ENCODE measurements at places on chromosomes 5 and 9.
A peak's percentile ranks its signal among the peaks of the same experiment; 100 is the strongest.

DNA sequence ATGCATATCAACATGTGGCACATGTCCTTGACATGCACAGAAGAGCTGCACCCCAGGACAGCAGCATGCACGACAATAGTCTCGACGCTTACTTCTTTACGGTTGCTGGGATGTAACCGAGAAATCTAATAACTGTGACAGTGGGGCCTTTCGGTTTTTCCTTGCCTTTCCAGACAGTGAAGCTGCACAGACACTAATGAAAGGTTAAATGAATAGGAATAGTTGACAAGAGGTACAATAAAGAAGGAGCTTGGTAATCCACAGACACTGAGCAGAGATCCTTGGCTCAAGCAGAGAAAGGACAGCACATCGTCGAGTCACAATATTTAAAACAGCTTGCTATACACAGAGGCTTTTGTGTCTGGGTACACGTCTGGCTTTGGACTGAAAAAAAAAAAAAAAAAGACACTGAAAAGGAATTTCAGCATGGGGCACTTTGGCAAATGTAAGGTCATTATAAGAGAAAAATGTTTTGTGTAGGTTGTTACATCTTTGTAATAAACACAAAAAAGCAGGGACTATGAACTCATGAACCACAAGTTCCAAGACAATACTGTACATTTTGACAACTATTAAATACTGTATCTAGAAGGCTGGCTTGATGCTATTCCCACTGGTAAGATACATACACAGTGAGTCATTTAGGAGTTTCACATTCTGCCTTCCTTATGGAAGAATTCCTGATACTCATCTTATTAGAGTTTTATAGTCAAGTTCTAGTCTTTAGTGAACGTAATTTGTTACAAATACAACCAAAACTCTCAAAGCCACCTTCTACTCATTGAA is 5.6 kb downstream of the BNC2 start:
- no peak for DNase-seq

DNA sequence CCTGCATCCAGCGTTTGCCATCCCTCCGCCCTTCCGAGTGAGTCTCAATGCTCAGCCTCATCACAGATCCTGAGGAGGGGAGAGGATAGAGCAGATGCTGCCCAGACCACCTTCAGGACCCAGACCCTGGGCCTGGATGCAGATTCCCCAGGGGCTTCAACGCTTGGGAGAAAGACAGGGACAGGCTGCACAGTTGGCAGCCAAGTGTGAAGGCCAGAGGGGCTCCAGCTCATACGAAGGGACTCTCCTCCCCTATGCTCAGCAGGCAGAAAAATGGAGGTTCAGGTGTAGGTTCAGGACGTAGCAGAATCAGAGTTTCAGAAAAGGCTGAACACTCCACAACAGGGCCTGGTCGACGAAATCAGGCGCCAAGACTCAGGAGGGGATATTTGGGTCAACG is 378.5 kb upstream of the IRX1 start:
- no peak for DNase-seq

- DNase-seq, result no peak
Observed at GRCh38 chr5:126454081-126454480, 30.9 kb downstream of the GRAMD2B start.

DNA sequence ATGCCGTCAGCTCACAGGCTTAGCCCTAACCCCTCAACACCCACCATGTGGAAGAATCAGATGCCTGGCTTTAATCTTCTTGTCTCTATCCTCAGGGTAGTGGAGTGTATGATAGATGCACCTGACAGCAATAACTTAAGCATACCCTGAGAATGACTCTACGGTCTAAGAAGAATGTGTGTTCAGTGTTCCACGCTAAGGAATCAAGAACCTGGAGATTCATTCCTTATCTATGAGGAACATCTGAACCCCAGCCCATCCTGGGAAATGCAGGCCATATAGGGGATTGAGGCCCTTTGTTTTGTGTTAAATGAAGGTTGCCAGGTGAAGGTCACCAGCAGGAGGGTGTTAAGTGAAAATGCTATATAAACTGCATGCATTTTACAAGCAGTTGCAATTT is 63.0 kb downstream of the KLHL3 start:
- DNase-seq, result no peak

DNA sequence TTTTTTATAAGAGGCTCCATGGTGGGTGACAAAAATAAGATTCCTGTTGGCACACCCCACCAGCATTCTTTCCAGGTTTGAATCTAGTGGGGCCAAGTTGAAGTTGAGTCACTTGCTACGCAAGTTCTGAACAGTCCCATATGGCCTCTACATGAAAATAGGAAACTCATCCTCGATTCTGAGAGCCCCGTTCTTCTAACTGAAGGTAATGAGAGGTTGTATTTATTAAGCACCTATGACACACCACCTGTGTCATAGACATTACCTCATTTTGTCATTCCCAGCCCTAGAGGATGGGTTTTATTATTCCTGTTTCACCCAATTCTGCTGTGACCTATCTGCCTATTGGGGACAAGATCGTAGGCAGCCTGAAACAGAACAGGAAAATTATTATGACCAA is 131.7 kb downstream of the ACTL7B start:
- DNase-seq, result no peak

DNA sequence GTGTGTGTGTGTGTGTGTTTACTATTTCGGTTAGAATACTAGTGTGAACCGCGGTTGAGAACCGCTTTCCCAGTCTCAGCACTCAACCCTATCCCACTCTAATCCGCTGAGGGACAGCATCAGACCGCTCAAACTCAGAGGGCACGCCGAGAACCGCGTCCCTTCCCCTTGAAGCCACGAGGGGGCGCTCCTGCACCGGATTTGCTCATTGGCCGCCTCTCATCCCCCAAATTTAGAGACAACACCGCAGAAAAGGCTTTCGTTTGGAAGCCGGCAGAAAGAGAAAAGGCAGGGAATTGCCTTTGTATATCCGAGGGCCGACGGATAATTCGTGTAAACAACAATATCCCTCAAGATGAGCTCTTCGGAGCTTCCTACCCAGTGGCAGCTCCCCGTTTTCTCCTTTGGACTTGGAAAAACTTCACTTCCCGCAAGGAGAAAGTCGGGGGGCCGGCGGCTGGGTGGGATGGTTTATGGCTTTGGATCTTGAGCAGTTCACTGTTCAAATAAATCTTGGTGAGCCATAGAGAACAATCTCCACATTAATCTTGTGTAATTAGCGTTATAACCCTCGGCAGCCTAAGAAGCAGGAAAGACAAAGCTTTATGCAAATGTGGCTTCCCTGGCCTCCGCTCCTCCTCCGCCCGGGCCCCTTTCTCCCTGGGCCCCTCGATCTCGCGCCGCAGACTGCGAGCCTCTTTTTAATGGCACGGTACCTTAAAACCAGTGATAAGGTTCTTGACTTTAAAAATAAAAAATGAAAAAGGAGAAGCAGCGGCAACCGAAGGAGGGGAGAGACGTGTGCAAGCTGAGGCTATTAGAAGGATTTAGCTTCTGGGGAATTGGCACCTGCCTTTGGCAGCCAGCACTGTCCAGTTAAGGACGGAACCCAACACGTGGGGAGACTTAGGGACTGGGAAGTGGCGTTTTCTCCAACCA is 296.8 kb downstream of the PARP8 start:
- DNase-seq, result peak; percentile 72

DNA sequence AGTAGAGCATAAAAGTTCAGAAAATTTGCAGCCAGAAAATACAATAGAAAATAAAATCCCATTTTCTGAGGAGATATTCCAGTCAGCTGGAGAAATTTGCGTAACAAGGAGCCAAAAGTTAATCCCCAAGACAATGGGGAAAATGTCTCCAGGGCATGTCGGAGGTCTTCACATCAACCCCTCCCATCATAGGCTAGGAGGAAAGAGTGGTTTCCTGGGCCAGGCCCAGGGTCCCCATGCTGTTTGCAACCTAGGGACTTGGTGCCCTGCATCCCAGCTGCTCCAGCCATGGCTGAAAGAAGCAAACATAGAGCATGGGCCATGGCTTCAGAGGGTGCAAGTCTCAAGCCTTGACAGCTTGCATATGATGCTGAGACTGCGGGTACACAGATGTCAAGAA is 255.0 kb downstream of the DTWD2 start:
- DNase-seq, result no peak

DNA sequence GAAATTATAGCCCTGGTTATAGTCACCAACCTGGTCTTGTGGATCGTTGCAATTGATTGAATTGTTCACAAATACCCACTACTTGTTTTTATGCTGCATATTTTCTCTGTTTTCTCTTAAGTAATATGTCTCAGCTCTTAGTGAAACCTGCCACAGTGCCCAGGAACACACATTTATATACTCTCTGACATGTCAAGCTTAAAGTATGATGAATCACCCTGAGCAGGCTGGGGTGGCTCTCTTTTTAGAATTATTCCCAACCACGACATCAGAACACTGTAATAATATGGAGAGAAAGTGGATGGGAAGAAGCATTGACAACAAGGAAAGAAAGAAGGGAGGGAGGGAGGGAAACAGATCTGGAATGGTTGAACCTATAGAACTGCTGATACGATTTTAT is 72.8 kb upstream of the ZNF608 start:
- no peak for DNase-seq

DNA sequence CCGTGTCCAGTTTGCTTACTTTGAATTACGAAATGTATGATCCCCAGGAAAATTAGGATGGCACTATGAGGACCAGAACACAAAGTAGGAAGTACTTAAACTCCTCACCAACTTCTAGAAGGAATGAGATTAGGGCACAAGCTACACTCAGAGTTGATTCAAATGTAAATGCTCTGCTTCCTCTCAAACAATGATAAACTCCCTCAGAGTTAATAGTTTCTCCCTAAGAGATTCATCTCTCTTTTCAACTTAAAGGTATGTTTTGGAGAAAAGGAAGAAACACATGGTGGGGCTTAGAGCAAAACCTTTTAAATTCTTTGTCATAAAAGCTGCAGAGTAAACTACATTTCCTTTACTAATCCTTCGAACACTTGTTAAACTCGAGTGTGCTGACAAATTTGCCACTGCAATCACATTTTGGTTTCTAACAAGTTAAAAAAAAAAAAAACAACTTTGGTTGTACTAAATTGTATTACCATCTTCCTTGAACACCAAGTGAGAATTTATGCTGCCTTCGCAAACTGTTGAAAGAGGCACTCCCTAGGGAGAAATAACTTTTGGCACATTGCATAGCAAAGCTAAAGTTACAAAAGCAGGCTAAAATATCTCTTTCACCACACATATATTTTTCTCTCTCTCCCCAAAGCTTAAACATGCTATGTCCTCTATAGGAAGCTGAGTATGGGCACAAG is 66.6 kb downstream of the DENND1A start:
- DNase-seq, result no peak

DNA sequence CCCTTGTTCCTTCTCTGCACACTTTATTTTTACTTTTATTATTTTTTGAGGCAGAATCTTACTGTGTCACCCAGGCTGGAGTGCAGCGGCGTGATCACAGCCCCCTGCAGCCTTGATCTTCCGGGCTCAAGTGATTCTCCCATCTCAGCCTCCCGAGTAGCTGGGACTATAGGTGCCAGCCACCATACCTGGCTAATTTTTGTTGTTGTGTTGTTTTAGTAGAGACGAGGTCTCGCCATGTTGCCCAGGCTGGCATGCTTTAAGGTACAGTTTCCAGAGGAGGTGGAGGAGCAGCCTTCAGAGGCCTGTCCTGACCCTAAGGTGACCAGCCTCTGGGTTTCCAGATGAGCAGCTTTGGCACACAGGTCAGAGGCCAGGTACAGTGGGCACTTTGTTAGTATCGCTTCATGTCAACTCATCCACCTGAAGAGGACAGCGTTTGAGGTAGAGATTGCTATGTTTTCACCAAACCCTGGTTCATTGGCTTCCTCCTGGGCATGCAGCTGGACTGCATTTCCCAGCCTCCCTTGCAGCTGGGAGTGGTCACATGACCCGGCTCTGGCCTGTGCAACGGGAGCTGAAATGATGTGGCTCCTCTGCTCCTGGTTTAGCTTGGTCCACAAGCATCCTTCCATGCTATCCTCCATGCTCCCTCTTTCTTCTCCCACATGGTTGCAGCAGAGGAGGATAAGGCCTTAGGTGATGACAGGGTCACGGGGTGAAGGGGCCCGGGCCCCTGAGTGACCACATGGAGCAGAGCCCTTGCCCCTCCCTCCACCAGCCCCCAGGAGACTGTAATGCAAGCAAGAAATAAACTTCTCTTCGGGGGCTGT is 139.3 kb upstream of the IER5L start:
- no peak for DNase-seq

GRCh38 chr5:111746791-111747190 is 10.2 kb downstream of the NREP start:
- no peak for DNase-seq

DNA sequence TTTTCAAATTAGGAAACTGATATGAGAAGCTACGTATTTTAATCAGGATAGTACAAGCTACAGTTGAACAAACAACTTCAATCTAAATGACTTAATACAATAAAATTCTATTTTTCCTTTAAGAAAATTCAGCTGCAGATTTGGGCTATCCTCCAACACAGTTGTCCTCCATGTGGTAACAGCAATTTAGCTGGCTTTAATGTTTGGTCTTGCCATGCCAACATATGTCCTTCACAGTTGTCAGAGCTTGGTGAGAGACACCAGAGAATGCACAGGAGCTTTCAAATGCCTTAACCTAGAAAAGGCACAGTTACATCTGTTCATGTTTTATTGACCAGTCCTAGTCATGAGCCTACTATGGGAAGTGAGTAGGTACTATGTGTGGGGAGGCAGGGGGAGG is 10.8 kb downstream of the FAM174A start:
- DNase-seq, result no peak

GRCh38 chr5:14204785-14205321 is 61.7 kb downstream of the TRIO start:
- no peak for DNase-seq

DNA sequence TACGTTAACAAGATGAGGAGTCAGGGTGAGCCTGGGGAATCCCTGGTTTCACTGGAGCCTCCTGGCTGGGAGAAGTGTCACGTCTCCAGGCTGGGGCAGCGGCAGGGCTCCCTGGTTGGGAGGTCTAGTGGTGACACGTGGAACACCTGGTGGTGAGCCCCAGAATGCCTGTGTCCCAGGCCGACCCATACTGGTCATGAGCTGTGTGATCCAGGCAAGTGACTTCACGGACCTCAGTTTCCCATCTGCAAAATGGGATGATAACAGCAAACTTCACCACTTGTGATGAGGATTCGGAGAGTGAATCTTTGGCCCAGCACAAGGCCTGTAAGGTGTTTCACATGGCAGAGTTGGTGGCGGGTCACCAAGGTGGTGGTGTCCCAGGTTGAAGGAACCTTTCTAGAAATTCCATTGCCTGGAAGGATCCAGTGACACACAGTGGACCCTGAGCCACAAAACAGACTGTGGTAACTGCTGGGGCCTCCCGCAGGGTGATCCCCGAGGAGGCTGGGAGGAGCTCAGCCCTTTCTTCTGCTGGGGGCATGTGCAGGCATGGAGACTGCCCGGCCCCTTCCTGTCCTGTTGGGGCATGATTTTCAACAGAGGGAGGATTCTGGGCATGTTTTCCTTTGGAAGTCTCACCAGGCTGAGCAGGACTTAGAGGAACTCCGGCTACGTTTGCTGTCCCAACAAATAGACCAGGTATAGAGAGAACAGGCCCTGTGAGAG is 153.9 kb upstream of the IER5L start:
- no peak for DNase-seq

GRCh38 chr9:93577975-93578682 is 1.7 kb downstream of the PHF2 start:
- no peak for DNase-seq

GRCh38 chr9:136233411-136233810 is 12.2 kb downstream of the QSOX2 start:
- DNase-seq, result no peak

GRCh38 chr9:37174247-37174646 is 53.9 kb downstream of the ZCCHC7 start:
- DNase-seq, result no peak

GRCh38 chr9:121358751-121359150 is 11.3 kb downstream of the STOM start:
- DNase-seq, result no peak
